NCI-H446 treated with DMSO at 0.1 percent for 48 hours (cell line): ENCODE measurements at places on chromosomes 2 and 18.

- DNase-seq, result no peak
These were observed 227.7 kb upstream of the ZEB2 start for GRCh38 chr2:144747571-144747970.

DNA sequence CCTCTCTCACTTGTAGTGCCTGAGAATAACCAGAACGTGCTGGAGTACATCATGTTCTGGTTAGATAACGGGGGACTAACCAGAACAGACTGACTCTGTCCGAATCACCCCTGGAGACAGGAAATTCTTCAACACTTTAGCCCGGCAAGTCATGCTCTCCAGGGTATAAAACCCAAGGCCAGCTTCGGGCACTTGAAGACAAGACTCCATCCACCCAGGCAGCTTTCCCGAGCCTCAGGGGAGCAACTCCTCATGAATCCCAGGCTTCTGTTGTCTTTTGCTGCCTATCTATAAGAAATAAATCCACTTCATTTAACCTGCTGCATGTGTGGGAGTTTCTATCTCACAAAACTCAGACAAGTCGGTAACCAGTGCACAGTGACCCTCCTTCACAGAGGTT is 99.6 kb downstream of the KCNF1 start:
- DNase-seq, result no peak

DNA sequence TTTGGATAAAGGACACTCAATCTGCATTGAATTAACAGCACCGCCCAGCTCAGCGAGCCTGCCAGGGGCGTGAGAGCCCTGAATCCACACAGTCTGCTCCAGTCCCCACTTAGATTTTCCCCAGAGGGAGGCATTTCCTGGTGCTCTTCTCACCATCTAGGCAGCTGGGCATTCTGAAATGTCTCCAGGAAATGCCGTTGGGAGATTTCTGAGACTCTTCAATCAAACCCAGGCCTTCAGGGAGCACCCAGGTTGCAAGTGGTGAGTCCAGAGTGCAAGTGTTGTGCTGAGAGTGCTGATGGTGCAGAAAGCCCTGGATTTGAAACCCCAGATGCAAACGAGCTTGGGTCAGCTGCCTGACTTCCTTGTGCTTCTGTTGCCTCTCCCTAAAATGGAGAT is 23.4 kb upstream of the TMEM37 start:
- DNase-seq, result no peak

DNA sequence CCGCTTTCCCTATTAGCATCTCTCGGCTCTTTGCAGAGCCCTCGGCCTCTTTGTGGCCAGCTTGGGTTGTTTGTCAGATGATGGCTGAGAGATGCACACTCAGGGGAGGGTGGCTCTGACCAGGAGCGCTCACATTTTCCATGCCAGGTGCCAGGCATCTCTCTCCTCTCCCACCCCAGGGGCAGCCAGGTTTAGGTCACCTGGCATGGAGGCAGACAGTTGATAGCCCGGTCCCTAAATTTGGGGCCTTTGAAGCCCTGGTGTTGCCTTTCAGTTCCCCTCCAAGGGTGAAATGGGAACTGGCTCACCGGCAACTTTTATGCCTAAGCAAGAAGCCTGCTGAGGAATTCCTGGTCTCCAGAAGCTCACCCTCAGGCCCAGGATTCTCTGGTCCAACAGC is 19.1 kb downstream of the LBH start:
- DNase-seq, result no peak

DNA sequence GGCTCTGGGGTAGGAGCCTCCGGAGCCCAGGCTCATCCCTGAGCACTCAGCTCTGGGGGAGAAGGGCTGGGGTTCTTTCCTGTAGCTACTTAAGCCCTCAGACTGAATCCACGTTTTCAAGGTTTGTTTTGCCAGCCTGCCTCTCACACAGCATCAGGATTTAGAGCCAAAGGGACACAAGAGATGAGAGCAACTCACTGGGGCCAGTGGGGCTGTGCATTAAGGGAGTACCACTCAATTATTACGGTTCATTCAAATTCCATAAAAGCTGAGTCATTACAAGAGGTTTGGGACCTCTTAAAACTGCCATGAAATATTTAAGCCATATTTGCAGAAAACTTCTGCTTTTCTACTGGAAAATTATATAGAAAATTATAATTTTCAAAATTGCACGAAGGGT is 17.1 kb upstream of the SNED1 start:
- DNase-seq, result no peak

DNA sequence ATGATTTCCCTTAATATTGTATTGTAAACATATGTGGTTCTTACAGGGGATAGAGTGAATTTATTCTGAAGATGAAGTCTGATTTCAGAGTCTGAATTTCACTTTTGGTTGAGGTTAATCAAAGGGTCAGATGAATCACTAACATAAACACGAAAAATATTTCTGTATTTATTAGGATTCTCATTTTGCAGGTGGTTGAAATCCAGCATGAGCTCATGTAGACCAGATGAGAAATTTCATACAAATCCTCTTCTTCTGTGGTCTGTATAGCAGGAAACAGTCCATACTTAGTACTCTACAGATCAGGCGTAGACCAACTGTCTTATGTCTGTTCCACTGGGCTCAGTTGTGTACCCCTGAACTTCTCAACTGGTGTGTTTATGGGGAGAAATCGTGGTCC is 157.8 kb downstream of the BABAM2 start:
- no peak for DNase-seq

DNA sequence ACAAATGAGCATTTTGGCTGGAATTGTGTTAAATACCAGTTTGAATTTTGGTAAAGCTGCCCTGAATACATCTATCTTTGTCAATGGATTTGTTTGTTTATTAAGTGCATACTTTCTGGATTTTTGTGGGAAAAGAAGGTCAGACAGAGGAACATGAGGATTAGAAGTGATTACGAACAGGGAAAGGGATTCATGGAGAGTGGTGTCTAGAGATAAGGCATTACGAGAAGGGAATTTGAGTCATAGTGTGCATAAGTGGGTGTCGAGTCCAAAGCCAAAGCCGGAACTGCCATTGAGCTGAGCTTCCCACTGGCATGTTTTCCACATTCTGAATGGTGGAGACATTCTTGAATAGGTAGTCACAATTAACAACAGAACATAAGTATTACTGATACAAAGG is 68.9 kb upstream of the EFEMP1 start:
- DNase-seq, result no peak

DNA sequence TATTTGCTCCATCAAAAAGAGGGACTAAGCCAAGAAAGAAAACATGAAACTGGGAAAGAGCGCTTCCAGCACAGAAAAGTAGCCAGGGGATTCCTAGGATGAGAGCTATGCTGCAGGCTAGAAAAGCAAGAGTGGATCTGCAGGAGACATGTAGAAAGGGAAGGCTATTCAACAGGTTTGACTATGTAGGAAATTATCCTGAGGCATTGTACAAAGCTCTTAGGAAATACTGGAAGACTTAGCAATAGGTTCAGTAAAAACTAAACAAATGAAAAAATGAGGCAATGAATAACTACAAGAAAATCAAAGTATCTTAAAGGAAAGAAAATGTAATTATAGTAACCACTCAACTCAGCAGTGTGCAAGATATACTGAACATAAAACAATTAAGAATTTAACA is 229.5 kb upstream of the FBXO11 start:
- no peak for DNase-seq

DNA sequence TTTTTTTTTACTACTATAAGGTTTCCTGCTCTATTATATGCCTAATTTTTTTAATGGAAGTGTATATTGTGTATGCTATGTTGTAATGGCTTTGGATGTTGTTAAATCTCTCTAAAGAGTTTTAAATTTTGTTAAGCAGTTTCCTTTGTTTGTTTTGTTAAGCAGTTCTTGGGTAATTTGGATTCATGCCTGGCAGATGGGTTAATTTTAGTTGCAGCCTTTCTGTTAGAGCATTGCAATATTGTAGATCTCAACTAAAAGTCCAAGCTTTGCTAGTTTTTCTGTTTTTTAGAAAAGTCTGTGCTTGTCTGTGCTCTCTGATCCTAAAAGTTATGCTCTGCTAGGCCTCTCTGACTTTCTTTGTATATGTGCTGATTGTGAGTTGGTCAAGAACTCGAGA is 1229.0 kb upstream of the NRXN1 start:
- no peak for DNase-seq

GRCh38 chr2:231397928-231398294 is 2.4 kb downstream of the B3GNT7 start:
- no peak for DNase-seq

DNA sequence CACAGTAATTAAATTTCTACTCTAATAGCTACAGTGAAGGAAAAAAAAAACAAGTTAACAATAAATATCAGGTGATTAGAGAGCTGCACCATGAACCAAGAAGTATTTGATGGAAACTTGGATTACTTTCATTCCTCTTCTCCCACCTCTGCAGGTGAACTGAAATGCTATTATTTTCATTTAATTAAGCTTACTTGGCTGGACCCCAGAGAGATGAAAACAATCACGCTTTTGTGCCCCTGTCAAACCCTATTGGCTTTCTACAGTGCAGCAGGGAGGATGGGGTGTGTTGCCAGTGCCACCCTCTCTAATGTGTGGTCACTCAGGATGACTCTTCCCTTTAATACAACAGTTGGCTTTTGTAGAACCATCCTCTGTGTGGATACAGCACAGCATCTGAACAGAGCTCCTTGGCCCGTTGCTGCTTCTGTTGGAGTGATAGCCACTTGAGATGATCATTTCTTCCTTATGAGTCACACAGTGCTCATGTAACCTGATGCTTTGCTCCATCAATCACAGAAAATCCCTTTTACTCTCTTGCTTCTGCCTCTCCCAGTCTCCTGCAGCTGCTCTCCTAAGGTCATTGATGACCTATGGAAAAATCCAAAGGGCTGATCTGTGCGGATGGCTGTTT is 5.5 kb upstream of the ARL4C start:
- DNase-seq, result peak; percentile 38

DNA sequence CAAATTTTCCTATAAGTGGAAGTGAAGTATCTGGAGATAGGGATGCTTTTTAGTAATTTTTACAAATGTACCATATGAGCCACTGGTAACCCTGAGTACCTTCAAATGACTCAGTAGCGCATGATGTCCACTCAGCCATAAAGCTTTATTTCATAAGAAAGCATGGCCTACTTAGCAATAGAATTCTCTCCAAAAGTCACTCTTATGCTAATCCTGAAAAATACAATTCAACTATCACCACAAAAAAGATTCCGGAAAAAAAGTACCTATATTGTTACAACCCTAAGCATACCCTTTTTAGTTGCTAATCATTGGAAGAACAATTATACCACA is 732.2 kb downstream of the SOCS6 start:
- no peak for DNase-seq

DNA sequence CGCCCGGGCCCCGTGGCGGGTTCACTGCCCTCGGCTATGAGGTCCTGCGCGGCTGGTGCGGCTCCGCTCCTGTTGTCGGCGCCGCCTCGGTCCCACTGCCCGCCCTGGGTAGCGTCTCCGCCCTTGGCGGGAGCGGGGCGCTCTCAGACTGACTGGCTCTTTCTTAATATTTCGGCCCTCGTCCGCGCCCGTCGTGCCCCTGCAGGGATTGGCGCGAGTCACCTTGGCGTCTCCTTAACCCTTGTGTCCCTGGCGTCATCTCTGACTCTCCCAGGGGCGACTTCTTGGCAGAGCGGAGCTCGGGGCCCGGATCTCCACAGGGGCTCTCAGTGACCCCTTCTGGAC is 1.3 kb downstream of the PTMA start:
- no peak for DNase-seq

DNA sequence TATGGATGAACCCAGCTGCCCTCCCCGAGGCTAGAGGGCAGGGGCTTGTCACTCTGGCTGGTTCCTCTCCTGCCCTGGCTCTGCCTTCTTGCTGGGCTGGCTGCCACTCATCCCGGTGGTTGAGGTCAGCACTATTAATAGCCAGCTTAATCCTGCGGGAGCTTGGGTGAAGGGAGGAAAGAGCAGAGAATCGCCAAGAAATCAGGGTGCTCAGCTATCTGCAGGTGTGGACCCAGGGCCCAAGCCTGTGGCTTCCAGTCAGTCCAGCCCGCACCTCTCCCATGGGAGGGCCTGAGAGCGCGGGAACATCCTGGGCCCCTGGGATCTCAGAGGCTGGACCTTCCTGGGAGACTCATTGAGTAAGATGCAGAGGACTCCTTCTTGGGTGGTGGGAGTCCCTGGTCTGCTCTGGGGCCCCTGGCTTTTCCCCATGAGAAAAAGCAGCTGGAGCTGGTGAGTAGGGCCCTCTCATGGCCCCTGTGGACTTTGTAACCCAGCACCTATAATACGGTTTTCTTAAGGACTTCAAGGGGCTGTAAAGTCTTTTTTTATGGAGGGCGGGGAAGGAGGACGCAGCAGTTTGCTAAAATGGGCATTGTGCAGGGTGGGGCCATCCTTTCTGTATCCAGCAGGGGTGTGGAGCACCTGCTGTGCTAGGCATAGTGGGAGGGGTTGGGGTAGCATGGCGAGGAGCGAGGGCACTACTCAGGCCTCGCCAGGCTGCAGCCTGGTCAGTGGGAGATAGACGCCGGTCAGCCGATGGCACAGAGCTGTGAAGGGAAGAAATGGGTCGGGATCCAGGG is 27.4 kb upstream of the CNNM3 start:
- DNase-seq, result no peak

DNA sequence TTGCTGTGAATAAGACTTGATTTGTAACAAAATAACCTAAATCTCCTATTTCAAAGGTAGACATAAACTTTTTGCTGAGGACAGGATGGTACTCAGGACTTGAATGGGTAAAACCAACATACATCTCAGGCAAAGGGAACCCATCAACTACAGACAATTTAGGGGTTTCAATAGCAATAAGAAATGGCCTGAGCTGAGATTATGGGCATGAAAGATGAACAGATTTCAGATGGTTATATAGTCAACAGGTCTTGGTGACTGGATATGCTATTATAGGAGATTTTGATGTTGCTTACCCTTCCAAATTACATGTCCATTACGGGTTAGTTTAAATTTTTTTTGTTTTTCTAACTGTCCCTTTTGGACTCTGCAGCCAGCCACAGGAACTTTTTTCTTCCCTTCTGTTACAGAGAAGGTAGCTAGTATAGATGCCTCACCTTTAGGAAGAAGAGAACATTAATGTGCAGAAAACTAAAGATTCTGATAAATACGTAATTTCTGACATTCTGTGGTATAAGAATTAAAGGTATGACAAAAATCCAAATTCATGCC is 4.6 kb downstream of the RPS27A start:
- DNase-seq, result no peak

GRCh38 chr2:189515264-189515663 is 65.3 kb downstream of the SLC40A1 start:
- no peak for DNase-seq

DNA sequence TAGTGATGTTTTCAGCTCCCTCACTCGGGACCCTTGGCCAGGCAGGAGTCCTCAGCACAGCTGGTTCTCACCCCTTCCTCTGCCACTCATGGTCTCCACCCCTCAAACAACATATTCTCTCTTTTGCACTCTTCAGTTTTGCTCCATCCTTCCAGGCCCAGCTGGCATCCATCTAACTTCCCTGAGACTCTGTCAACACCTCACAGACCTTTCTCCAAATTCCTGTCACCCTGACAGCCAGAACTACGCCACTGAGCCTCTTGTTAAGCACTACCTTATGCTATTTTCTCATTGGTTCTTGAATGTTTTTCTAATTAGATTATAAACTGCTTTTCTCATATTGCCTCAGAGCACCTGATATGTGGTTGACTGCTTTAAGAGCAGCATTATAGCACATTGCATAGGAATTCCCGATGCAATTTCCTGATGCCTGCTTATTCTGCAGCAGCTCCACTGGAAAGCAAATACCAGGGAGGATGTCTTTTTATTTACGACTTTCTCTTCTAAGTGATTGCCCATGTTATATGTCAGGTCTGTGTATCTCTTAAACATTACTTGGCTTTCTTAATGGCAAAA is 12.4 kb upstream of the INO80C start:
- DNase-seq, result no peak

- no peak for DNase-seq
These were observed 707 bp downstream of the KRCC1 start for GRCh38 chr2:88054782-88055370.
